ENCODE measurements at places on chromosomes 5 and 9.

- DNase-seq, result no peak
Observed at GRCh38 chr9:19947996-19948395, 159.2 kb upstream of the SLC24A2 start.

- no peak for DNase-seq
Observed at GRCh38 chr9:125435776-125436612, 174.4 kb downstream of the GAPVD1 start.

GRCh38 chr5:172617817-172618216 is 23.2 kb upstream of the NEURL1B start:
- no peak for DNase-seq

- DNase-seq, result peak; percentile 41
Observed at GRCh38 chr9:136143215-136144001, 24.7 kb upstream of the TMEM250 start.

DNA sequence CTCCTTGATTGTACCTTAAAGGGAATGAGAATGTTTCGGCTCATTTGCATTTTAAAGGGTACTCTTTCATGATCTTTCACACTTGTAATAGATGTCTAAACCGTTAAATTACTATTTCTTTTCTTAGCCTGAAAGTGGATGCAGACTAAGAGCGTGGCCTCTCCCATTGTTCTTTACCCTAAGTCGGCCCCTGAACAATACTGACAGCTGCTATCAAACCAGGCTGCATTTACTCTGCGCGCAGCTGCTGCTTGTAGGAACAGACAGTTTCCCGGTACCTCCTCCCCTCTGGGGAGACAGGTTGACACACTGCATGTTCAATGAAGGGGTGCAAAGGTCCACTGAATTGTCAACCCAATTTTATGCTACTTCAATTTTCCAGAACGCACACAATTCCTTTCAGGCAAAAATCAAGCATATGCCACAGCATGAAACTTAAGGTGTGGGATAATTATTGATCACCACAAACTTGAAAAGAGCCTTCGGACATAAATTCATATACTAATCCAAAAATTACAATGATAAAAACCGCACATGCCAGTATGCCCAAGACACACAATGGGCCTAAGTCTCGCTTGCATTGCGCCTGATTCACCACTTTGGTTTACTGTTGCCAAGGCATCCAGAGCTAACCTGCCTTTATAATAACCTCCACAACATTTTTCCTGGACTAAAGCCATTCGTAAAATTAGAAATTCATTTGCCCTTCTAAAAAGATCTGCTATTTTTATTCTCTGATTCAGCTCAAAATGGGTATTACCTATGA is 39.7 kb downstream of the TLE1 start:
- DNase-seq, result no peak

DNA sequence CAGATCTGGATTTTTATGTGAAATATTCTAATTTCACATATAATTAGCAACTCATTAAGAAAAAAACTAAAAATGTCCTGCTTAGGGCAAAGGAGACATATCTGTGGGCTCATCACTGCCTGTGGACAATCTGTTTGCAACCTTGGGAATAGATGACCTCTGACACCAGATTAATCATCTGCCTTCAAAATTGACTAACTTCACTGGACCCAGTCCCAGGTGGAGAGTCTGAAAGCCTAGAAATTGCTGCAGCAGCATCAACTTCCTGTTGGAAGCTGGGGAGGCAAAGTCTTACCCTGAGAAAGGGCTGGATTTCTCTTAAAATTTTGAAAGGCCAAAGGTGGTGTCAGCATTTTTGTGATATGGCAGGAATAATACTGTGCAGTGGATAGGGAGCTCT is 76.3 kb upstream of the TNC start:
- no peak for DNase-seq

DNA sequence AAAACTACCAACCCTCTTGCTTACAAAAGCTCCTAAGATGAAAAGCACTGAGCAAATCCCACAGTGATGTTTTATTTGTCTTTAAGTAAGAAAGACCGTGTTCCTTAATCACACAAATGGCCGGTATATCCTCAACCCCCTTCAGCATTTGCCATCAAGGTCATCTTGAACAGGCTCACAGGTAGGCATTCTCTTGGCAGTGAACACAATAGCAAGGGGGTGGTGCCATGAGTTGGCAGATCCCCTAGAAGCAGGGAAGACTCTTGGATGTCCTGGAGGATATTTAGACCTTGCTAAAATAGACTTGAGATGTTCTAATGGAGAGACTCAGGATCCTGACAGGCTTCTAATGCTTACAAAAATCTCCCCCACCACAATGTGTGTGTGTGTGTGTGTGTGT is 323.0 kb downstream of the SPOCK1 start:
- no peak for DNase-seq

DNA sequence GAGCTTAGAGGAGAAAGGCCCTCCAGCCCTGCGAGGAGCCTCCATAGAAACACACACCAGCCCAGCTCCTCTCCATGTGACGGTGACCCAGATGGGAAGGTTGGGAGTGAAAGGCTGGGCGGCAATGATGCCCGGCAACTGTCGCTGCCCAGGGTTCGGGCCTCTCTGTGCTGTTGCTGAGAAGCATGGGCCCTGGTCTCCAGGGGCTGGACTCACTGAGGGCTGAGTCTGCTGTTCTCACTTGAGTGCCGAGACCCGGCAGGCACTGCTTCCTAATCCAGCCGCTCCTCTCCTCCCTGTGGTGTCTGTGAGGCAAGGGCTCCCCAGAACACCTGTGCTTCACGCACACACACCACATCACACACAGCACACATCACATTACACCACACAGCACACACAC is 493.6 kb downstream of the GADD45G start:
- DNase-seq, result no peak

DNA sequence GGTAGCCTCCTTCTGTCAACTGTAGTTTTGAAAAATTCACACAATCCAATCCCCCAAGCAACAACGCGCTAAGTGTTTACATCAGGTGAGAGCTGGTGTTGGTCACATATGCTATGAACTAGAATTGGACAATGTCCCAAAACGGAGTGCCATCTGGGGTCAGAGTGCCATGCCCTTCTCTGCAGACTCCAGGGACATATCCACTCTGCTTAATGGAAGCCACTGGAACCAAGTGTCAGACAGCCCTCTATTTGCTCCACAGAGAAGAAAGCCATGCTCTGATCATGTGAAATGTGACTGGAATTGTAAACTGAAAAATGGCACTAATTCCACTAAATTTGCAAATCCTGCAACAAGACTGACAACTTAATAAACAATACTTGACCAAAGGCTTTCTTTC is 12.2 kb downstream of the ABCA1 start:
- DNase-seq, result no peak

DNA sequence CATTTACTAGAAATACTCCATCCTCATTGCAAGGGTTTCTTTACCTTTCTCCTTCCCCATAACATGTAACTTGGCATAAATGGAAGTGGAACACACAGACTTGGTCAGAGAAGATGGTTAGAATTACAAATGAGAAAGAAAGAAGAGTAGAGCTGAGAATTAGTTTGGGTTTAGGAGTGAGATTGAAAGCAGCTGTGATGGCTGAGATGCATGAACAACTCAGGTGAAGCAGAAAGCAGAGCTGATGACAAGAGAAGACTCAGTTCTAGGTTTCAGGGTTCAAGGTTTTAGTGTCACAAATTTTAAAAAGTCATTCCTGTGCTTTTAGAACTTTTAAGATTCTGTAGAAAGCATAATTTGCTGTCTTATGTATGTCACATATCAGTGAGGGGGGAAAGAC is 54.0 kb downstream of the TMEM161B start:
- DNase-seq, result no peak

- no peak for DNase-seq
Observed at GRCh38 chr9:121283080-121283398, 15.1 kb downstream of the GSN start.

GRCh38 chr5:36089989-36090388 is 23.3 kb upstream of the UGT3A2 start:
- peak; percentile 10 for DNase-seq

DNA sequence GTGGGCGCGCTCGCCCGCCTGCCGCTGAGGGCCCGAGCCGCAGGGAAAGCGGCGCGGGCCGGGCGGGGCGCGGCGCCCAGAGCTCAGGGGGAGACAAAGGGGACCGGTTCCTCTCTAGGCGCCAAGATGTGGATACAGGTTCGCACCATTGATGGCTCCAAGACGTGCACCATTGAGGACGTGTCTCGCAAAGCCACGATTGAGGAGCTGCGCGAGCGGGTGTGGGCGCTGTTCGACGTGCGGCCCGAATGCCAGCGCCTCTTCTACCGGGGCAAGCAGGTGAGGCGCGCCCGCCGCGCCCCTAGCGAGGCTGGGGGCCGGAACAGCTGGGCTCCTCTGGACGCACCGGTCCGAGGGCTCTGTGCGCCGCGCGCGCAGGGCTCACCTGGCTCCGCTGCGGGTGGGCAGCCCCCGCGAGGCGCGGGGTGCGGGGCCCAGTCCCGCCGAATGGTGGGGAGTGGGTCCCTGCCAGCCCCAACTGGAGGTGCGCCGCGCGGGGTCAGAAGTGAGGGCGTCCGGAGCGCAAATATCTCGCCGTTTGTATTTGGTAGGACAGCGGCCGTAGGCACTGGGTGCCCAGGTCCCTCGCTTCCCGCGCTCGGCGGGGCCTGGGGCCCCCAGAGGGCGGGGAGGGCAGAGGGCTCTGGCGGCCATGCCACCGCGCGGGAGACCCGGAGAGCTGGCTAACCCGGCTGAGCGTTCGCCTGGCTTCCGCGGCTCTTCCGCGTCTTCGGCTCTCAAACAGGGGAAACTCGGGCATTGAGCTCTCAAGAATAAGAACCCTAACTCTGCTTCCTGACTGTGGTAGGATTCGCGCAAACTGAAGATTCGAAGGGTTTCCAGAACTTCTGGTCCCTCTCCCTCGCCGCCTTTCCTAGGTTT is 607 bp downstream of the UHRF2 start:
- peak; percentile 28 for DNase-seq

GRCh38 chr9:100598641-100599145 is 20.8 kb downstream of the CAVIN4 start:
- DNase-seq, result peak; percentile 80

DNA sequence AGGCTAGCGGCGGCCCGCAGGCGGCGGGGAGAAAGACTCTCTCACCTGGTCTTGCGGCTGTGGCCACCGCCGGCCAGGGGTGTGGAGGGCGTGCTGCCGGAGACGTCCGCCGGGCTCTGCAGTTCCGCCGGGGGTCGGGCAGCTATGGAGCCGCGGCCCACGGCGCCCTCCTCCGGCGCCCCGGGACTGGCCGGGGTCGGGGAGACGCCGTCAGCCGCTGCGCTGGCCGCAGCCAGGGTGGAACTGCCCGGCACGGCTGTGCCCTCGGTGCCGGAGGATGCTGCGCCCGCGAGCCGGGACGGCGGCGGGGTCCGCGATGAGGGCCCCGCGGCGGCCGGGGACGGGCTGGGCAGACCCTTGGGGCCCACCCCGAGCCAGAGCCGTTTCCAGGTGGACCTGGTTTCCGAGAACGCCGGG is 253 bp downstream of the SLC12A2 start:
- no peak for DNase-seq

DNA sequence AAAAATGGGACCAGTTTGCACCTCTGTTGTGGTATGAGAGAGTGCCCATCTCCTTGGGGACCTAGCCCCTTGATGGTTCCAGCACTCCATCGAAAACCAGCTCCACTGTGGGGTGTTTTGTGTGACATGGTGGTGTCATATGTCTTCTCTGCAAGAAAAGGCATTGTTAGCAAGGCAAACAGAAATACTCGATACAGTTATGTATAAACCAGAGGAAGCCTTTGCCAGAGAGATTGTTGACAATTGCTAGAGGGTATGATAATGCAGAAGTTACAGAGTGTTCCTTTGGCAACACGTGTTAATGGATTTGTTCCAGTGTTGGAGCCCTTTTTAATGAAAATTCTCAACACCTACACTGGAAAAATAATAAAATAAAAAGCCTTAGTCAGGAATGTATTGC is 270.4 kb upstream of the DMRT1 start:
- no peak for DNase-seq

- DNase-seq, result no peak
Observed at GRCh38 chr5:181042036-181042713, 2.1 kb downstream of the BTNL9 start.

GRCh38 chr9:137301081-137301947 is 757 bp downstream of the NRARP start:
- peak; percentile 54 for DNase-seq

GRCh38 chr9:124322618-124323432 is 65.1 kb downstream of the NEK6 start:
- DNase-seq, result no peak

GRCh38 chr5:145925353-145925752 is 11.0 kb upstream of the SH3RF2 start:
- DNase-seq, result peak; percentile 88

DNA sequence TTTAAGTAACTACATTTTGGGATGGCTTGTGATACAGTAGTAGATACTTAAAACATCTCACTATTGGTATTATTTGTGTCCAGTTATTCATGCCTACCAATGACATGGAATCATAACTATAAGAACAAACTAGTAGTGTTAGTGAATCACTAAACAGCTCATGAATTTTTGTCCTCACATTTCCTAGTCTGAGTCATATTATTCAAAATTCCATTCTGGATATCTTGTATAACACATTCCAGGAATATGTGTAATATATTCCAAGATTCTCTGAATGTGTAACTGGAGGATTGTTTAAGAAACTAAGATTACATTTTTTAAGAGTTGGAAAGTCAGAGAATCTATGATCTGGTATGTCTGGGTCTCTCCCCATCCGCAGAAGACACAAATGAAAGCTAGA is 565.3 kb upstream of the ZNF608 start:
- DNase-seq, result peak; percentile 68

- DNase-seq, result no peak
Observed at GRCh38 chr5:57258052-57258451, 84.2 kb downstream of the GPBP1 start.

GRCh38 chr9:21415493-21416267 is 6.8 kb downstream of the IFNA8 start:
- DNase-seq, result no peak

DNA sequence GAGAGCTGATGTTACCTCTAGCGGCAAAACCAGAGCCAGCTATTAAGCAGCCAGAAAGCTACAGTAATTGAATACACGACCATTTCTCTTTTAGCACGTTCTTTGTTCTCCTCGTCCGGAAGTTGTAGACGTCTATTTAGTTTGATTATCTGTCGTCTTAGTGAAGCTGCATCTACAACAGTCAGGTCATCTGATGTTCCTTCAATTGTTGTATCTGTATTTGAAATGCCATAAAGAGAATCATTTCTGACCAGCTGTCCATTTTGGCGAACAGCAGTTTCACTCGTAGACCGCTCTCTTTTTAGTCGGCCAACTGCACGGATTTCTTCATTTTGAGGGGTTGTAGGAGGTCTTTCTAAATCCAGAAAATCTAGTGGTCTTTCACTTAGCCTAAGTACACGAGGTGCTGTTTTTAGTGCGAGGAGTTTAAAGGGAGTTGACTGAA is 12.6 kb downstream of the PDE6A start:
- DNase-seq, result no peak

- no peak for DNase-seq
Observed at GRCh38 chr5:180523629-180524466, 29.7 kb downstream of the CNOT6 start.

DNA sequence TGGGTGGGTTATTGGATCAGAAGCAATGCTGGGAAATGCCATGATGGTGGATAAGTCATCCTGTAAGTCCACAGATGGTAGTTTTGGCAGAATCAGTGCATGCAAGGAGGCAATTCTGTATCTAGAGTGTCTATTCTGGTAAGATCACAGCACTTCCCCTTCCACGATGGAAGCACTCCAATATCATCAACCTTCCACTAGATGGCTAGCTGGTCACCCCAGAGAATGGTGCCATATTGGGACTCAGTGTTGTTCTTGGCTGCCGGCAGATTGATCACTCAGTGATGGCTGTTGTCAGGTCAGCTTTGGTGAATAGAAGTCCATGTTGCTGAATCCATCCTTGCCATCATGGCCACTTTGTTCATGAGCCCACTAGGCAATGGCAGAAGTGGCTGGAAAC is 553.5 kb downstream of the CSNK1G3 start:
- no peak for DNase-seq

Data from ACHN (cell line).